ENCODE measurements at places on chromosomes 12 and 14.

DNA sequence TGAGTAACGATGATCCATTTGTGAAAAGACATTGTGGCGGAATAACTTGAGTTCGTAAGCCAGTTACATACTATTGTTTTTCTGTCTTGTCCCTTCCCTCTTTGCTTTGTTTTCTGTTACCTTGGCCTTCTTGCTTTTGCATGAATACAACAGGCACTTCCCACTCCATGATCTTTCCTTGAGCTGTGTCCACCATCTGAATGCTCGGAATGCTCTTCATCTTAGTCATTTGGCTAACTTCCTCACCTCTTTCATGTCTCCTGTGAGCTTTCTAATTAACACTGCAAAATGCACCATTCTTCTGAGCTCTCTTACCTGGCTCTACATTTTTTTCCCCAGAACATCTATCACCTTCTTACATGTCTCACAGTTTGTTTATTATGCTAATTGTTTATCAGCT, 10.0 kb downstream of the KNTC1 start:
- no peak for DNase-seq

DNA sequence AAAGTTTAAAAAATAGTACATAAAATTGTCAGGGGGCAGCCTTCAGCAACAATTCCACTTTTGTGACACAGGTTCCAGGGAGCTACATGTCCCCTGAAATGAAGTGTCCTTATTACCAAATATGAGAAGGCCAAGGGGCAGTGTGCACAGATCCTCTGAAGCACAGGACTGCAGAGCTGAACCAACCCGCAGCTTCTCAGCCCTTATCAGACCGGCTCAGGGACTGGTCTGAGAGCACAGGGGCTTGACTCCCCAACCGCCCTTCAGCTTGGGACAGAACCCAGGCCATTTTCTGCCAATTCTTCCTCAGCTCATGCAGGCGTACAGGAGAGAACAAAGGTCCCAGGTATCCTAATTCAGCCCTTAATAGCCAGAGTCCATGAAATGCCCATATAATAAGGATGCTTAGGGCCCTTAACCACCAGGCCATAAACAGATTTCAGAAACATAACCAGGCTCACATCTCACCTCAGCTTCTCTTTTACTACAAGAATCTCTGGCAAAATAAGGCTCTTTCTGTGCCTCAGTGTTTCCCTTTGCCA, 221.3 kb downstream of the ANO2 start:
- DNase-seq, result no peak

DNA sequence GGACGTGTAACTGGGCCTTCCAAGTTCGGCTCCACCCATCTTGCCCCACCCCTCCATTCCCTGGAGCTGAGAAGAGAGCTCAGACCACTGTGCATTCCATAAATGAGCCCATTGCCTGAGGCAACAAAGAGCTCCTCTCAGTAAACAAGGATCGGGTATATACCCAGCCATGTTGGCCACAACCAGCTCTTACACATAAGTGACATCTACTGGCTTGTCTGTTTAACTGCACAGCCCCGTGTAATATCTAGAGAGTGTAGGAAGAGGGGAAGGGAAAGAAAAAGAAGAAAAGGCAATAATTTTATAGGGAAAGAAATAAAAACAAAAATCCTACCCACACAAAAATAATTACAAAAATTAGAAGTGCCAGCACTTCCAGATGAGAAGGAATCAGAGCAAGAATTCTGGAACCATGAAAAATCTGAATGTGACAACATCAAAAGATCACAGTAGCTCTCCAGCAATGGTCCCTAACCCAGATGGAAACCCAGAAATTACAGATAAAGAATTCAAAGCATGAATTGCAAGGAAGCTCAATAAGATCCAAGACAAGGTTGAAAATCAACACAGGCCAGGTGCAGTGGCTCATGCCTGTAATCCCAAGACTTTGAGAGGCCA, 308.1 kb downstream of the RPAP3 start:
- no peak for DNase-seq

- no peak for DNase-seq
Measured at GRCh38 chr12:1256285-1256684, 265.3 kb downstream of the ERC1 start.

GRCh38 chr12:9760699-9761418, at the start of gene CD69:
Gene CD69 (minus strand): TSS chr12:9760901. CDS start chr12:9760820, 81 bp downstream.
- DNase-seq, result no peak

- DNase-seq, result no peak
Measured at GRCh38 chr12:2719392-2719791, 75.4 kb upstream of the FKBP4 start.

- DNase-seq, result no peak
Measured at GRCh38 chr12:96053476-96054243, 18.3 kb upstream of the LTA4H start.

GRCh38 chr14:33972583-33973081, 21.8 kb upstream of the EGLN3 start:
- no peak for DNase-seq

- DNase-seq, result no peak
Measured at GRCh38 chr12:54033106-54033979, 493 bp downstream of the HOXC5 start.

- no peak for DNase-seq
Measured at GRCh38 chr12:10048526-10048925, 18.0 kb downstream of the CLEC9A start.

- DNase-seq, result peak; percentile 82
Measured at GRCh38 chr12:68610370-68611093, at the start of gene RAP1B. Gene RAP1B (plus strand): TSS chr12:68610899. CDS start chr12:68648725, 37,826 bp downstream.

- DNase-seq, result peak; percentile 79
Measured at GRCh38 chr12:67772267-67773169, 124.0 kb downstream of the DYRK2 start.

DNA sequence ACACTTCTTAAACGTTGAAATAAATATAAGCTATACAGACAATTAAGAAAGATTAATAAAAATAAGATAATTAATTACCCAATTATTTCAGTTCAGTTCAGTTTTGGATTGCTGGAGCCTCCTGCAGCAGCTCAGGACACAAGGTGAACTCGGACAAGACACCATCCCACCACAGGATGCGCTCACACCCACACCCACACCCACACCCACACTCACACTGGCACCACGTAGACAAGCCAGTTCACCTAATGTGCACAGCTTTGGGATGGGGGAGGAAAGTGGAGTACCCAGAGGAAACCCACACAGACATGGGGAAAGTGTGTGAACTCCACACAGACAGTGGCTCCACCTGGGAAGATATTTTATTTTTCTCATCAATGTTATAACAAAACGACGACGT, 32.1 kb downstream of the EMP1 start:
- DNase-seq, result no peak
